ENCODE measurements at places on chromosomes 13 and 19.

- no peak for DNase-seq
These were observed 528.7 kb upstream of the KLF12 start for GRCh38 chr13:74662905-74663304.

DNA sequence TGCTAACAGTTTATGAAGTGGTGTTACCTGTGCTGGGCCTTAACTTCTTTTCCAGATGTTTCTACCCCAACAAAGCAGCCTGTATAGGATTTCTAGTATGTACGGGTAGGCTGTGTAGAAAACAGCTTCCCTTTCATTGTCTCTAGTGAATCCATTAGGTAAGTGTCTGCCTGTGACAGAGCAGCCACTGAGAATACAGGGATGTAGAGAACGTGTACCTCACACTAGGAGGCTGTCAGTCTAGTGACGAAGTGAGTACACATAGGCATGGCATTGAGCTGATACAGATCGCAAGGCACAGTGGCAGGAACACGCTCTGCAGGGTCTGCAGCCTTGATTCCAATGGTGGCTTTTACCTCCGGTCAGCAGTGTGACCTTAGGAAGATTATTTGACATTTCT is 117.7 kb downstream of the SHISA2 start:
- no peak for DNase-seq

- no peak for DNase-seq
These were observed 18.7 kb upstream of the B3GNT3 start for GRCh38 chr19:17775991-17776803.

DNA sequence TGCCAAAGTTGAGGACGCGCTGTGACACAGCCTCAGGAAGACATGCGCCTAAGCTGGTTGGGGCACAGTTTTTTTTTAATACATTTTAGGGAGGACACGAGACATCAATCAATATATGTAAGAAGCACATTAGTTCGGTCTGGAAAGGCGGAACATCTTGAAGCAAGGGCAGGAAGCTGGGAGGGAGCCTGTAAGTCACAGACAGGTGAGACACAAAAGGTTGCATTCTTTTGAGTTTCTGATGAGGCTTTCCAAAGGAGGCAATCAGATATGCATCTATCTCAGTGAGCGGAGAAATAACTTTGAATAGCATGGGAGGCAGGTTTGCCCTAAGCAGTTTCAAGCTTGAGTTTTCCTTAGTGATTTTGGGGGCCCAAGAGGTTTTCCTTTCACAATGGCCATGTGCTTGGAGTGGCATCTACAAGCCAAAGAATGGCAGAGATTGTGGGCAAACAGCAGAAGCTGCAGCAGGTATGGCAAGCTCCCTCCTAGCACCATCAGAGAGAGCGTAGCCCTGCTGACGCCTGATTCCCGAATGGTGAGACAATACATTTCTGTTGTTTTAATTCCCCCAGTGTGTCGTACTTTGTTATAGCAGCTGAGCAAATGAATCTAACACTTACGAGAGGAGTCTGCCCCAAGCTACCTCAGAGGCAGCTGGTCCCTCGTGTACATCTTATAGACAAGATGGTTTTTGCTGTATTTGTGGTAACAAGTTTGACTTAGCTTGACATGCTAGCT is 99.5 kb upstream of the TMTC4 start:
- DNase-seq, result no peak

DNA sequence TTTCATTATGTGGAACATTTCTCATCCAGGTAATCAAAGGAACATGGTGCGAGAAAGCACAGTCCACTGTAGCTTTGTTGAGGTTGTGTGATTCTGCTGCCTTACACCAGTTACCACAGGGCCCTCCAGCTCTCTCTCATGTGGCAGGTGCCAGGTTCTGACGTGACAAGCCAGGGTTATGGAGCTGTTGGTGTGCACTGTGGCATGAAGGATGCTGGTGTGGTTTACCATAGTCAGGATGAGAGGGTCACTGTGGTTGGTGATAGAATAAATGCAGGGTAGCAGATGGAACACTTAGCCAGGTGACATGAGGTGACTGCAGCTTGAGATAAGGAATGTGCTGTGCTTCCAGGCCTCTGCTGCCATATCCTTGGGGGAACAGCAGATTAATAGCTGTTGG is 7.4 kb downstream of the ZNF223 start:
- DNase-seq, result no peak

DNA sequence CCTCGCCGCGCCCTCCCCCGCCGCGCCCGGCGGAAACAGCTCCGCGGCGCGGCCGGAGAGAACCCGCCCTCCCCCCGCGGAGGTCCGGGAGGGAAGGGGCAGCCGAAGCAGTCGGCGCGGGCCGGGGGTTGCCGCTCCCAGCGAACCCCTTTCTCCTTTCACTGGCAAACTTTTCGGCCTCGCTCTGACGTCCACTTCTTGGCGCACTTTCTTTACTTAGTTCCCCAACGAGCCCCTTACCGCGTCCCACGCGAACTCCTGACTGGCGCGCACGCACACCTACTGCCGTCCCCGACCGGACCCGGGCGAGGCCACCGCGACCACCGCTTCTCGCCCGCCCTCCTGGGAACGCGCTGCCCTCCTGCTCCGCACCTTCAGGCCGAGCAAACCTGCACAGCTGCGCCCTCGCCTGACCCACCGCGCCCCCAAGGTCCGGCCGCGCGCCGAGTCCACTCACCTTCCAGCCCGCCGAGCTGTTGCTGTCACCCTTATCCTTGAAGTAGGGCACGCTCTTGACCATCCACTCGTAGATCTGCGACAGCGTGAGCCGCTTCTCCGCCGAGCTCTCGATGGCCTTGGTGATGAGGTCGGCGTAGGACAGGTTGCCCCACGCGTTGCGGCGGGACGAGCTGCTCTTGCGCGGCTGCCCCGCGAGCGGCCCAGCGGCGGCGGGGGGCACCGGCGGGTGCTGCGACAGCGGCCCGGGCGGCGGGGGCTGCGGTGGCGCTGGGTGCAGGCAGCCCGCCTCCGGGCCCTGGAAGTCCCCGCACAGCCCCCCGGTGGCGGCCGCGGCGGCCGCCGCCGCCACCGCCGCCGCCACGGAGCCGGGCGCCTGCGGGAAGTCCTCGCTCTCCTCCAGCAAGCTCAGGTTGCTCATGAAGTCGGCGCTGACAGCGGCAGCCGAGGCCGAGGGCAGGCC is 1.1 kb downstream of the FOXO1 start:
- DNase-seq, result no peak

DNA sequence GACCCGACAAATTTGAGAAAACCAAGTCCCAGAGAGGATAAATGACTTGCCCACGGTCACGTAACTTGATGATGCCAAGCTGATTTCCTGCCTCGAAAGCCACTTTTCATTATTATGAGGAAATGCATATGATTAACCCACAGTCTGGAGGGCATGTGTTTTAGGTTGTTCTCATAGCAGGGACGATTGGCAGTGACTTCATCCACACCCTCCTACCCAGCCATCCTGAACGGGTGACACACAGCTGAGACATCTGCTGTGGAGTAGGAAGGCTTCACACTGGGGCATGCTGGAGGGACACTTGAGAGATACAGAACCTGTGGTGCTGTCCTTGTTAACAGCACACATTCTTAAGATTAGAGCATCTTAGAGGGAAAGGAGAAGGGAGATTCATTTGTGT is 65.4 kb upstream of the WDFY2 start:
- DNase-seq, result no peak

GRCh38 chr13:79896851-79897250 is 415.9 kb downstream of the NDFIP2 start:
- no peak for DNase-seq

DNA sequence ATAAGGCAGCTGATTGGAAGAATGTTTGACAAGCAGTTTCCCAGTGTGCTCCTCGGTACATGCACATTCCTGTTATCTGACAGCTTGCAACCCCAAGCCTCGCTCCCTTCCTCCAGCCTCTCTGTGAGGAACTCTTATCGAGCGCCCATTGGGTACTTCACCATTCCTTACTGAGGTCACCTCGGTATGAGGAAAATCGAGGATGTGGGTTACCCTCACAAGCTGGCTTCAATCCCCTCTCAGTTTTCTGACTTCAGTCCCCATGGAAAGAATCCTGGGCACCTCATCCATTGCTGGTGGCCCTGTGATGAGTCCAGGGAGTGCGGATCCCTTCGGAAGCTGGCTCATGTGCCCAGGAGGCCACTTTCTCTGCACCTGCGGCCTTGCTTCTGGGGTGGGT is 17.3 kb downstream of the TEX29 start:
- DNase-seq, result no peak

GRCh38 chr19:2305452-2306280 is 2.3 kb downstream of the LINGO3 start:
- no peak for DNase-seq

DNA sequence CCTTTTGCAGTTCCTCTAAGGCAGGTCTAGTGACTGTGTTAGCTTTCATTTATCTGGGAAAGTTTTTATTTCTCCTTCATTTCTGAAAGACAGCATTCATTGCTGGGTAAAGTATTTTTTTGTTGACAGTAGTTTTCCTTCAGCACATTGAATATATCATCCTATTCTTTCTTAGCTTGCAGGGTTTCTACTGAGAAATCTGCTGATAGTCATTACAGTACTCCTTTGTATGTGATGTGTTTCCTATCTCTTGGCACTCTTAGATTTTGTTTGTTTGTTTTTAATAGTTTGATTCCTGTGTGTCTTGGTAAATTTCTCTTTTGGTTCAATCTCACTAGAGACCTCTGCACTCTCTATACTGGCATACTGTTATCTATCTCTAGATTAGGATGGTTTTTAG is 1667.9 kb downstream of the SLITRK1 start:
- DNase-seq, result no peak

- DNase-seq, result no peak
These were observed 12.2 kb upstream of the SAMD1 start for GRCh38 chr19:14102756-14103155.

Measured in breast epithelium (tissue), 4 donors.